Amygdala (tissue), 56 donors: ENCODE measurements at places on chromosomes 5 and 9.
A peak's percentile ranks its signal among the peaks of the same experiment; 100 is the strongest.

DNA sequence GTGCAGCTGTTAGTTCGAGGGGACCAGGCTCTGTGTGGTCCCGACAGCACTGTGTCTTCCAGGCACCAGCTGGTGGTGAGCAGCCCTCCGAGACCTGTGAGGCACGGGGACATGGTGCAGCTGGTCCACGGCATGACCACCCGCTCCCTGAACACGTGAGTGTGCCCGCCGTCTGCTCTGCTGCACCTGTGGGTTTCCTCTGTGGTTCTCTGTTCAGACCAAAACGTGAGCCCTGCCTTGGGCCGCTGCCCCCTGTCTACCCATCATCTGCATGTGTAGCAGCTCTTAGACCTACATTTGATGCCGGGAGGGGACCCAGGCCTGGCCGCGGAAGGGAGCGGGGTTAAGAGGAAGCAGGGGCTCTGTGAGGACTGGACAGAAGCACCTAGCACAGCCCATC, 10.5 kb downstream of the POMT1 start:
- no peak for DNase-seq

GRCh38 chr5:573206-573605, 38.9 kb upstream of the CEP72 start:
- DNase-seq, result no peak

- no peak for DNase-seq
These were observed 276.1 kb downstream of the HTR1A start for GRCh38 chr5:63686181-63686580.

DNA sequence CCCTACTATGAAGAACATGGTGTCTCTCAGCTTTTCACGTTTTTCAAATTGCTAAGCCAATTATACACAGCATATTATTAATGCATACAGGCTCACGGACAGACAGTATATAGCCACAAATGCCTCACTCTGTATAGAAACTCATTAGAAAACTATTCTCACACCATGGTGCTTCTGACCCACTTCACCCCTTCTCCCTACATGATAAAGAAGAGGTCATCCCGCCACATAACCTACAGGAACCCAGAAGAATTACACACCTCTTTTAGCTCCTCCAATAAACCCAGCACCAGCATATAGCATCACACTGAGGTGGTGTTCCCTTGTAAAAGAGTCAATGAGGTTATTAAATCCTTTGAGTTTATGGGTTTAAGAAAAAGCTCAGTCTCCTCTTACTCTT, 5.6 kb downstream of the TLE1 start:
- no peak for DNase-seq

GRCh38 chr5:173313351-173313801, 14.8 kb downstream of the STC2 start:
- no peak for DNase-seq

- peak; percentile 81 for DNase-seq
These were observed at the start of gene CCDC107 for GRCh38 chr9:35658137-35658967. Gene CCDC107 (plus strand): TSS chr9:35658292. CDS start chr9:35658380, 88 bp downstream.

DNA sequence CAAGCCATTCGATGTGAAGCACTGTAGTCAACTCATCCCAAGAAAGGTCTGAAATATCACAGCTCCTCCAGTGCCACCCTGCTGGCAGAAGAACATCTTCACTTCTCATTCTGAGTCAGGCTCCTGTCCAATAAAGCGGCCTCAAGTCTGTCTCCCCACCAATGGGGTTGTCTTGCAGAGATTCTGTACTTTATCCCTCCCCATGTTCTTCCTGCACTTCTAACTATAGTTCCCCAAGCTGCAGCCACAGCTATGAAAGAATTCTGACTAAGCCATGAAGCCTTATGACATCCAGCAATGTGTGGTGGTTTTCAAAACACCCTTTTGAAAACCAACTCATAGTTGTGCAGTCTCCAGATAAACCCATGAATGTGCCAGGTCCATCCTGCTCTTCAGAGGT, 6.8 kb downstream of the MACROH2A1 start:
- no peak for DNase-seq

DNA sequence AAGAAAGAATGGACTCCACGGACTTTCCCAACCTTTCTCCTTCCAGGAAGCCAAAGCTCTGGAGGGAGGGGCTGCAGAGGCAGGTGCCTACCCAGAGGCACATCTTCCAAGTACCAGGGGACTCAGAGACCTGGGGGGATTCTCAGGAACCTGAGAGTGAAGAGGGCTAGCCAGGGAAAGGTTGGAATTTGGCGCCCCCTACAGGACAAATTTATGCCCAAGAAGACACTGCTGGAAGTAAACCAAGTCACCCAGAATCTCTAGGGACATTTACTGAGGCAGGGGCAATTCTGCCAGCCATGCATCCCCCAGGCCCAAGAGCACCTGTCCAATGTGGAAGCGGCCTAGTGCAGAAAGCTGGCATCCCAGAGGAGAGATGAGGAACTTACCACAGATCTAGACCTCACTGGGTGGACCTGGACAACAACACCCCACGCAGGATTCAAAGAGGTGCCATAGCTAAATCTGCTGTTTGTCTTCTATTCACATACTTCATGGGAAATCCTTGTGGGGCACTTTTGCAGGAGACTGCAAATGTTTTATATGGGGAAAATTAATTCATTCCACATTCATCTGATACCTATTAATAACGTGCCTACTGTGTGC, 25.9 kb upstream of the IDNK start:
- DNase-seq, result no peak

DNA sequence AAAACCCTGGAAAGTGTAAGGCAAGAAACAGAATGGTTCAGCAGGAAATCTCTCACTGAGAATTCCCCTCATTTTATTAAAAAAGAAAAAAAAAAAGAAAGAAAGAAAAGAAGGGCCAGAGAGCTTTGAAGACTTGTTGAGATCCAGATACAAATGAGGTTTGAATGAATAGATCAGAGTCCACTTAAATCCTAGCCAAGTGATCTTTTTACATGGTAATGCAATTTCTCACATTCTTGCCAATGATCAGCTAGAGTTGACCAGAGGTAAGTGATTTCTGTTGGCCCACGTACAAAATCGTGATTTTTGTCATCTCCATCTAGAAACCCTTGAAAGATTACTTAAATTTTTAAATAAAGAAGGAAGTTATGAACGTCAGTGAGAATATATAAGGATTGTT, 261.5 kb upstream of the PCSK5 start:
- DNase-seq, result no peak

DNA sequence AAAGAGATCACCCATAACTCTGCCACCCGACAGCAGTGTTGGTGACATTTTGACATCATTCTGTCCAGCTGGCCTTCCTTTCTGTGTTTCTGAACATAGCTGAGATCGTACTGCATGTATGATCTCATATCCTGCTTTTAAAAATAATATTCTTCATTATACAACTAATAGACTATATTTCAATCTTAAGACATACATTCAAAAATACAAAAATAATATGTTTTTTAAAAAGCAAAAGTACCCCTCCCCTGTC, 47.7 kb upstream of the RPL26L1 start:
- DNase-seq, result no peak

- DNase-seq, result no peak
These were observed 48.9 kb downstream of the PFDN1 start for GRCh38 chr5:140253985-140254384.
